PC-9 (cell line): ENCODE measurements at places on chromosomes 2 and 18.

DNA sequence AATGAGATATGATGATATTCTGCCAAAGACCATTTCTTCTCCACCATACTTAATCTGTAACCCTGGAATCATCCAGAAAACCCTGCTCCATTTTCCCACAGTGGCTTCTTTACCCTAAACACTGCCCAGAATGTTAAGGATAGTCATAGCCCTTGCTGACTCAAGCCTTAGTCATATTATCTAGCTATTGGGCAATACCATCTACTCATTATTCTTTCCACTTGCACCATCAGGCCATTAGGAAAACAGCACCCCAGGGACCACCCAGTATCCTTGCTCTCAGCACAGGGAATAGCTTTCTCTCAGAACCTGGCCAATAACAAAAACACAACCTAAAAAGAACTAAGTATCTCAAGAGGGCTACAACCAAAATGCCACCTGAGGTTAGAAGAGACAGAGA lies 445.7 kb upstream of the SLC14A2 start:
- no peaks in the 10 kb centered on the region for H3K36me3 ChIP-seq
- no peak for DNase-seq
- peak overlapping the region; percentile 59 for H3K27ac ChIP-seq
- H3K4me3 ChIP-seq, result no peak overlapping the region
- H3K4me1 ChIP-seq, result peaks cover 64% of the 10 kb centered on the region

DNA sequence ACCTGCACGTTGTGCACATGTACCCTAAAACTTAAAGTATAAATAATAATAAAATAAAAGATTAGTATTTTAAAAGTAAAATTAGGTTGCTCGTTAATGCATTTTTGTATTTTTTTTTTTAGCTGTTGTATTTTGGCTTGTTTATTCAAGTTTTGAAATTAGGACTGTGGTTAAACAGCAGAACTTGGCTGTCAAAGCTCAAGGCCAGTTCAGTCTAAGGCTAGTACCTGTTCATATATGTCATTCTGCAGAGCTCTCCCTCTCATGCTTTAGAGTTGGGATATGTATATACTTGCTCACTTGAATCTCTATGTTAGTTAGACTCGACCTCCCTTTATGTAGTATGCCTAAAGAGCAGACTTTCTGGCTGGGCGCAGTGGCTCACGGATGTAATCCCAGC lies 32.7 kb downstream of the MOB4 start:
- DNase-seq, result no peak
- no peaks in the 10 kb centered on the region for H3K4me1 ChIP-seq
- H3K27me3 ChIP-seq, result no peaks in the 10 kb centered on the region
- H3K27ac ChIP-seq, result no peak overlapping the region

GRCh38 chr2:7868836-7869235 lies 813.0 kb upstream of the ID2 start:
- no peak overlapping the region for H3K4me3 ChIP-seq
- H3K27me3 ChIP-seq, result peaks cover 14% of the 10 kb centered on the region
- H3K36me3 ChIP-seq, result no peaks in the 10 kb centered on the region
- H3K27ac ChIP-seq, result no peak overlapping the region
- no peaks in the 10 kb centered on the region for H3K4me1 ChIP-seq

GRCh38 chr18:67919316-67919715 lies 402.8 kb upstream of the DSEL start:
- H3K27ac ChIP-seq, result no peak overlapping the region
- H3K36me3 ChIP-seq, result no peaks in the 10 kb centered on the region
- no peak for DNase-seq
- no peaks in the 10 kb centered on the region for H3K4me1 ChIP-seq

DNA sequence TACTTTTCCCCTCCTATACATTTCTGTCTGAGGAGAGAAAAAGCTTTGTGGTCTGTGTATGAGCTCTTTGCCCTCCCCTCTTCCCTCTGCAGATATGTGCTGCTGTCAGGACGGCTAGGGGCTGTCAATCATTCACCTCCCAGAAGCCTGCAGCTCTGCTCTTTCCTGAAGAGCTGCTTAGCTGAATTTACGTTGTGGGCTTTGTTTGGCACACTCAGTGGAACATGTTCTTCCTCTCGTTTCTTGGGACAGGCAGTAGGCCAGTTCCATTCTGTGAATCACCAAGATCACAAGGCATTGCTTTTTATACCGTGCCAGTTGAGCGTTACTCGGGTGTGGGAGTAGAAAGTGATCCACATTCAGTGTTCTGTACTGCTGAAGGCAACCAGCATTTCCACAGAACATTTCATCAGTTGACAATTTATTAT lies 136.7 kb downstream of the LAMA3 start:
- H3K4me3 ChIP-seq, result no peak overlapping the region
- no peaks in the 10 kb centered on the region for H3K27me3 ChIP-seq
- no peak overlapping the region for H3K27ac ChIP-seq

GRCh38 chr18:13217466-13217961 lies 1.0 kb upstream of the LDLRAD4 start:
- H3K36me3 ChIP-seq, result no peaks in the 10 kb centered on the region
- H3K27ac ChIP-seq, result no peak overlapping the region
- no peaks in the 10 kb centered on the region for H3K4me1 ChIP-seq
- DNase-seq, result peak; percentile 31

DNA sequence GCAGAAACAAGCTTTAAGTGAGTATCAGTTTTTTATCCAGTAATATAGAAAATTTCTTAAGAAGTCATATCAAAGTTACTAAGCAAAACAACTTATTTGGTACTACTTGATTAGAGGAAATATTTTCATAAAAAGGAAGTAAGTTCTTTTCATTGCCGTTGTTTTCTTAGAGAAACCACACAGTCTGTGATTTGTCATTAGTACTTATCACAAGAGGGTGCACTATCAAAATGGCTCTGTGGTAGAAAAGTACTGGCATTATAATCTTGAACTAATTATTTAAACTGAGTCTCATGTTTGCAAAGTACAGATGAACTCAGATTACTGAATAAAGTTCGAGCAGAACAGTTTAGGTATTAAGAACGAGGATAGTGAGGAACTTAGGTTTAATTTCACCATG lies 93.4 kb downstream of the IKZF2 start:
- H3K4me3 ChIP-seq, result no peak overlapping the region
- H3K4me1 ChIP-seq, result no peaks in the 10 kb centered on the region
- H3K27me3 ChIP-seq, result no peaks in the 10 kb centered on the region
- H3K27ac ChIP-seq, result no peak overlapping the region
- DNase-seq, result no peak
- H3K36me3 ChIP-seq, result no peaks in the 10 kb centered on the region; the same call in 1 of the 2 replicates

DNA sequence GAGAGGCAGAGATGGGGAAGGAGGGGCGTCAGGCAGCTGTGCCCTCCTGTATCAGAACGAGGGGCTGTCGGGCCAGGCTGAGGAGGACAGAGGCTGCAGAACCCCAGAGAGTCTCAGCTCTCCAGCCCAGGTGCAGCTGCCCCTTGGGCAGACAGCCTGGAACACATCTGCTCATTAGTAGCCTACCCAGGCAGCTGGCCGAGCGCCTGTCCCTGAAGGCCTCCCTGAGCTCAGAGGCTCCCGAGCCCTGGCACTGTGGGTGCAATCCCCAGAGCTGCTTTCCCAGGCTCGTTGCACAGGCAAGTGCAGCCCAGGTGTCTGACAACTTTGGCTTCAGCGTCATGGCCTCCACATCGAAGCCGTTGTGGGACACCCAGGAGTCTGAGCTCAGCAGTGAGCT lies 13.1 kb upstream of the TMEM185B start:
- no peak overlapping the region for H3K27ac ChIP-seq
- no peak overlapping the region for H3K4me3 ChIP-seq
- H3K36me3 ChIP-seq, result no peaks in the 10 kb centered on the region
- DNase-seq, result no peak
- H3K27me3 ChIP-seq, result no peaks in the 10 kb centered on the region
- peaks cover 54% of the 10 kb centered on the region for H3K4me1 ChIP-seq

- peaks cover 17% of the 10 kb centered on the region; the same call in 1 of the 2 replicates for H3K27me3 ChIP-seq
- no peaks in the 10 kb centered on the region for H3K4me1 ChIP-seq
- no peak for DNase-seq
- no peak overlapping the region for H3K27ac ChIP-seq
- no peak overlapping the region for H3K4me3 ChIP-seq
Measured at GRCh38 chr18:13159579-13159978, 59.0 kb upstream of the LDLRAD4 start.

- H3K36me3 ChIP-seq, result no peaks in the 10 kb centered on the region
- H3K4me3 ChIP-seq, result no peak overlapping the region
- no peak overlapping the region for H3K27ac ChIP-seq
- no peak for DNase-seq
Measured at GRCh38 chr2:72238311-72238710, 90.6 kb upstream of the CYP26B1 start.

DNA sequence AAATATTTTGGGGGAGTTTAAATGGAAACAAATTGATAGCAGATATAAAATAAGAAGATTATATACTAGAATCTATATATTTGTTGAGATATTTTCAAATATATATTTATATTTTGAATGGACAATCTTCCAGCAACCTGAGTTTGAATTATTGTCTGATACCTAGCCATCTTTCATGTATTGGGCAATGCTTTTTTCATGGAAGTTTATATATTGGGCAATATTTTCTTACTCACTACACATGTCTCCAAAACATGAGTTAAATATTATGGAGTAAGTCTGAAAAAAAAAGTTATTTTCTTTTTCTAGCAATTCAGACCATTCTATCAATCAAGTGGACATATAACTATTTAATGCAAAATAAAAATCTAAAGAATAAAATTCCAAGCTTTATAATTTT lies 295.2 kb downstream of the NYAP2 start:
- no peak overlapping the region for H3K4me3 ChIP-seq
- DNase-seq, result no peak
- no peak overlapping the region for H3K27ac ChIP-seq
- no peaks in the 10 kb centered on the region for H3K4me1 ChIP-seq
- no peaks in the 10 kb centered on the region for H3K27me3 ChIP-seq

- DNase-seq, result no peak
- no peaks in the 10 kb centered on the region for H3K36me3 ChIP-seq
- no peak overlapping the region for H3K4me3 ChIP-seq
- H3K4me1 ChIP-seq, result no peaks in the 10 kb centered on the region
- no peaks in the 10 kb centered on the region for H3K27me3 ChIP-seq
- H3K27ac ChIP-seq, result no peak overlapping the region
Measured at GRCh38 chr2:178008636-178009289, 63.8 kb downstream of the PDE11A start.

GRCh38 chr2:9106338-9107167 lies 100.1 kb upstream of the ASAP2 start:
- H3K27ac ChIP-seq, result no peak overlapping the region
- DNase-seq, result no peak
- no peaks in the 10 kb centered on the region for H3K36me3 ChIP-seq
- no peak overlapping the region for H3K4me3 ChIP-seq

DNA sequence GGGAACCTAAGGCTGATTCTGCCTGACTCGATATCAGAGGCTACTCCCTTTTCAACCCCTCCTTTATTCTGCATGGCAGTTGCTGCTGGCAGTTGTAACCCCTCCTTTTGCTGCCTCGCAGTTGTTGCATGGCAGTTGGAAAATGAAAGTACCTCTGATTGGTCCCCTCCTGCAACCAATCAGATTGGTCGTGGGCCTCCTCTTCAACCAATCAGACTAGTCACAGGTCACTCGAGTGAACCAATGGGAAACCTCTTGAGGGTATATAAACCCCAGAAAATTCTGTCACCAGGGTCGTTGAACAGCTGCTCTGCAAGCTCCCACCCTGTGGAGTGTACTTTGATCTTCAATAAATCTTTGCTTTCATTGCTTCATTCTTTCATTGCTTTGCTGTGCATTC lies 294.3 kb upstream of the SLC8A1 start:
- peaks cover 8% of the 10 kb centered on the region for H3K4me1 ChIP-seq
- H3K36me3 ChIP-seq, result no peaks in the 10 kb centered on the region
- DNase-seq, result no peak
- H3K27ac ChIP-seq, result no peak overlapping the region
- peak overlapping the region; percentile 15; the same call in 1 of the 2 replicates for H3K4me3 ChIP-seq
- no peaks in the 10 kb centered on the region for H3K27me3 ChIP-seq

DNA sequence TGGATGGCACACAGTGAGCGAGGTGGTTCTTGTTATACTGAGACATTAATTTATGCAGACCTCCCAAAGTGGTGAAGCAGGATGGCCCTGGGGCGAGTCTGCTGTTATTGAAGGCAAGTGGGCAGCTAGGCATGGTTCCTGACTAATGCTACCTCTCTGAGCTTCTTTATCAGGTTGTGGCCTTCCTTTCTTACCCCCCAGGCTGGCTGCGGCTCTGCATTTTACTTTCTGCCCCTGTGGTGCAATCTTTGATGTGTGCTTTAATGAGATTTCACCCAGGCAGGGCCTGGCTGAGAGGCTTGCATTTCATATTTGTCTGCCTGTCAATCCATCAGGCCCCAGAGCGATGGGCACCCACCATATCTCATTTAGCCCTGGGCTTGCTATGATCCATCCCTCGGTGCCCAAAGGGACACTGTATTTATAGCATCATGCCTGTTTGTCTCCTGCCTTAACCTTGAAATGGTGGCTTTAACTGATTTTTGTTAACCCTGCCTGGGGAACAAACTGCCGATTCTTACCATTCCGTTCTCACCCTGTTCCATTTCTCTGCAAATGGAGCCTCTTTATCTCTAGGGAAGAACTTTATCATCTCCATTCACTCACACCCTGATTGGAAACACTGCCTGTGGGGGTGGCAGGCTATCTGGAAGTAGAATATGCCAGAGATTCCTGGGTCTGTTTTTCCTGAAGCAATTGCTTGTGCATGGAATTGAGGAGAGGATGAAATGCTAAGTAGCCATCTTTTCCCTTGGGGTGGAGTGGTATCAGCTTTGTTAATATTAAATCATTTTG lies 316.2 kb upstream of the THSD7B start:
- no peak overlapping the region for H3K27ac ChIP-seq
- no peaks in the 10 kb centered on the region for H3K4me1 ChIP-seq
- H3K4me3 ChIP-seq, result no peak overlapping the region
- DNase-seq, result no peak
